ENCODE measurements at places on chromosomes 13 and 19. TPM values are rescaled to one million over a fixed set of nuclear protein-coding genes. Genes with fewer than 3 reads are reported as not detected.

SF3A2 gene
- total RNA-seq, result 83.1 TPM

RNF113B gene
- total RNA-seq, result not detected

A1BG gene
- 28.8 TPM for total RNA-seq

C19orf33 gene
- 209 TPM for total RNA-seq

ZNF729 gene
- not detected for total RNA-seq

SERPINE3 gene
- not detected for total RNA-seq

OR10H5 gene
- not detected for total RNA-seq

PLK5 gene
- total RNA-seq, result not detected

ZNF112 gene
- 2.3 TPM for total RNA-seq

ASPDH gene
- not detected for total RNA-seq

SGTA gene
- 76.7 TPM for total RNA-seq

C5AR2 gene
- not detected for total RNA-seq
